ENCODE measurements at places on chromosomes 11 and 22.

DNA sequence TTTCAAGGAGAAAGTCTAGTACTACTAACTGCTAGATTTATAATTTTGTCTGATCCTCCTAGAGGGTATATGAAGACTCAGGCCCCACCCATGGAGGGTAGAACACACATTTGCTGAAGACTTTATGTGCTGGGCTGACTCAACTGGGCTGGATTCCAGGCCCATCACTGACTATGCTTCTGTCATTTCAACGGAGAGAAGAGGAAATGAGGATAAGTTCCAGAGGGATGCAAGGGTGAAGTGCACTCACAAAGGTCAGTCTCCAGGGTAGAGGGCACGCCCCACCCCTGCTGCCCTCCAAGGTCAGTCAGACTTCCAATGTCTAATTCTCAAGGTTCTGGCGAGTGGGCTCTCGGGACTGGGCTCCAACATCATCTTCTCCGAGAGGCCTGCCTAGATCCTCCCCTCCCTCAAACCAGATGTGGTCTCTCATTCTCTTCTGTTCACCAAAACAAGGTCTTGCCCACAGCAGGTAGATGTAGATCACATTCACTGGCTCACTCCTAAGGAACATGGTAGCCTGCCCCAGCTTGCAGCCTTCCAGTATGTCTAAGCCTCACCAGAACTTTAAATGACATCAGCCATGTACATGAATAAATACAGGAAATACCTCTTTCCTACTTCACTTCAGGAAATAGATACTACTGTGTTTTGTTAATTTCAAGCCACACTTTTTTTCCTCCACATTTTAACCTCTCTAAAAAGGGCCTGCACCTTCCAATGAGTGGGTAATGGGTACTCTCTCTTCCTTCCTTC, 7.3 kb upstream of the C11orf86 start:
- no peaks in the 10 kb centered on the region for H3K27me3 ChIP-seq
- 0 out of 2 replicates have a peak, but pooled peaks cover 3% of the 10 kb centered on the region for H3K4me1 ChIP-seq
- no peak overlapping the region for H3K4me3 ChIP-seq
- DNase-seq: no peak

GRCh38 chr11:85704967-85705366, 19.0 kb upstream of the CCDC89 start:
- no peaks in the 10 kb centered on the region for H3K36me3 ChIP-seq
- peaks cover 33% of the 10 kb centered on the region for H3K27me3 ChIP-seq
- no peak overlapping the region for H3K27ac ChIP-seq
- no peak overlapping the region for H3K4me3 ChIP-seq

DNA sequence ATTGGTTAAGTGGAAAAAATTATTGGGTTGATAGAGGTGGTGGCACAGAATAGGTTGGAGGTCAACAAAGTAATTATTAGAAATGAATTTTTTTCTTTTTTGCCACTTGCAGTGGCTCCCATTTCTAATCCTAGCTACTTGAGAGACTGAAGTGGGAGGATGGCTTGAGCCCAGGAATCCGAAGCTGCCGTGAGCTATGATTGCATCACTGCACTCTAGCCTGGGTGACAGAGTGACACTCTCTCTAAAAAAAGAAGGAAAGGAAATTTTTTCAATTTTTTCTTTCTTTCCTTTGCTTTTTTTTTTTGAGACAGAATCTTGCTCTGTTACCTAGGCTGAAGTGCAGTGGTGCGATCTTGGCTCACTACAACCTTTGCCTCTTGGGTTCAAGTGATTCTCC, 2.2 kb upstream of the BCO2 start:
- H3K36me3 ChIP-seq: no peaks in the 10 kb centered on the region
- H3K27me3 ChIP-seq: no peaks in the 10 kb centered on the region
- DNase-seq: no peak
- H3K4me1 ChIP-seq: no peaks in the 10 kb centered on the region
- no peak overlapping the region for H3K27ac ChIP-seq
- no peak overlapping the region for H3K4me3 ChIP-seq

- no peaks in the 10 kb centered on the region for H3K27me3 ChIP-seq
- no peak overlapping the region for H3K4me3 ChIP-seq
- no peaks in the 10 kb centered on the region for H3K4me1 ChIP-seq
- H3K36me3 ChIP-seq: no peaks in the 10 kb centered on the region
- H3K27ac ChIP-seq: no peak overlapping the region
Measured at GRCh38 chr22:49993649-49994360, 18.8 kb downstream of the IL17REL start.

Data from DND-41 (cell line).